T-cell (primary cell): ENCODE measurements at places on chromosomes 2 and 18.

DNA sequence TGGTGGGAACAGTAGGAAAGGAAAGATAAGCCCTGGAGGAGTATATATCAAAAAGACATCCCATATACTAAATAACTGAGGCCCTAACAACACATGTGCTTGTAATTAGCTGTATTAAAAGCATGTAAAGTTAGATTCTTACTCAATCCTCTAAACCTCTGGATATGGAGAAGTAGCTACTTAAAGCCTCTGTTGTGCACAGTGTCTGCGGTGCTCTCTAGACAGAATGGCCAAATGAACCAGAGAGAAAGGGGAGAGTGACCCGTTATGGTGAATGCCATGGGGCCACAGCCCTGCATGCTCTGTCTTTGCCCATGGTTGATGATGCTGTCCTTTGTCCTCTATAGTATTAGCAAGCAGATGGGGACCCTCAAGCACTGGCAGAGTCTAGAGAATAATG lies 104.4 kb upstream of the SLC8A1 start:
- no peak for DNase-seq

GRCh38 chr2:41906338-41906725 lies 141.5 kb upstream of the PKDCC start:
- DNase-seq: no peak

DNA sequence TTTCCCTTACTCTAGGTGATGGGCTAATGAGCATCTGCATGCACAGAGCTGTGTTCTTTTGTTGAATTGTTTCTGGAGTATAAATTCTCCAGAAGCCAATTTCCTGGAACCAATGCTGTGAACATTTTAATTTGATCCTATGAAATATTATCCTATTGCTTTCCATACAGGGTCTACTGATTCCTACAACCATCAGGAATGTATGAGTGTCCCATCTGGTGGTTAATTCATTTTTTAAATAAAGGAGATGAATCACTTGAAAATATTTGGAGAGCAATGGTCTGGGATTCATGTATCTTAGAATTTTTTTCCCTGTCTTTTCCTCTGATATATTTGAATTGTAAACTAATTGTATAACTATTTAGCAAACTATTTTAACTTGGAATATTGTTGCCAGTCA lies 14.0 kb downstream of the KIF5C start:
- DNase-seq: no peak

DNA sequence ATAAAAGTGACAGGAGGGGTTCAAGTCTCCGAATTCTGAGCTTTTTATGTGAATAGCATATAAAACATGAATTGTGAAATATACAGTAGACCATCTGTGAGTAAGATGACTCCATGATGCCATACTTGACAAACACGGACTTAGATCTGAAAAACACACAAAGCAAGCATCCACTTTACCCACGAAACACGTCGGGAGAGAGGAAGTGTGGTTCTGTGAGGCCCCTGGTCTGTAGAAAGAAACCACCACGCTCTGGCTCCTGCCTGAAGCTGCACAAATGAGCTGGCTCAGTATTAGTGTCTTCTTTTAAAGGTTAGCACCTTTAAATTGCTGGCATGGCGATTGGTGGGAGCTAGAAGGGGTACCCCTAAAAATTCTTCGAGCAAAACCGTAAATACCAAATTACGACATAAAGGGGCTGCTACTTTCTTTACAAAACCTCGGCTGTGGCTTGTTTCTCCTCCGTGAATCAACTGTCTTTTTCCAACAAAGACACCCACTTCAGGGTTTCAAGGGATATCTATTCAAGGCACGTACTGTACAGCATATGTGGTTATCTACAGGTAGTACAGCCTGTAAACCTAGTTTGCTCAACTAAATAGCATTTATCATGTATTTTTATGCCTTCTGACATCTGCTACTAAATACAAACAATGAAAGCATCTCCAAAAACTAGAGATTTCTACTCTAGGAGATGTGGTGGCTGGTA lies 70.9 kb downstream of the AFF3 start:
- DNase-seq: no peak

GRCh38 chr2:181038796-181039195 lies 58.4 kb downstream of the UBE2E3 start:
- no peak for DNase-seq

DNA sequence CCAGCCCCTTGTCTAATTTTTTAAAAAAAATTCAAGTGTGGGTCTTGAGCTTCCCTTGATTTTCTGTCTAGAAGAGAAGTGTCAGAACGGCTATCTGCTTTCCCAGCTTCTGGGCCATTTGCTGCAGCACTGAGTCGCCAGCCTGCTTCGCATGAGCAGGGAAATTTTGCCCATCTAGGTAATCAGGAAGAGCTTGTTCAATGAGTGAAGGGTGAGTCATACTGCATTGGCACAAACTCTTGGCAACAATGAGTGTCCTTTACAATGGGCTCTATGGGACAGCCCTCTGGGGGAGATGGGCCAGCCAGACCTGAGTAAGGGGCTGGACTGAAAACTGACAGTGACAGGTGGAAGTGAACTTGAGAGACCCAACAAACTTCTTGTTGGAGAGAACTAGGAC lies 2.4 kb upstream of the RNF144A start:
- DNase-seq: no peak
